ENCODE measurements at places on chromosomes 12 and 14.

GRCh38 chr12:53591301-53592206 lies 34.6 kb downstream of the ATF7 start:
- no peak for DNase-seq

DNA sequence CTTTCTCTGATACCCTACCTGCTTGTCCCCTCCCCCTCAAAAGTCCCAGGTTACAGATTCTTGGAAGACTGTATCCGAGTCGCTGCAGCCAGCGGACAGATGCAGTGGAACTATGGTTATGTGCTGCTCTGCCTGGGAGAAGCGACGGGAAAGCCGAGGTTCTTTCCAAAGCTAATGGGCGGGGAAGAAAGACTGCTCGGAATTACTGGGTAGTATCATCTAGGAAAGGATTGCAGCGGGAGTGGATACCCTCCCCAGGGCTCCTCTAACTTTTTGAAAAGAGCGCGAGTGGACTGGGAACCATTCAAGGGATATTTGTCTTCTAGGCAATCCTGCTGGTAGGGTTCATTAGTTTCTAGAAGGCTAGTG lies 1.4 kb downstream of the PTHLH start:
- DNase-seq, result no peak

GRCh38 chr14:85532374-85533022 lies 2.6 kb downstream of the FLRT2 start:
- DNase-seq, result no peak

DNA sequence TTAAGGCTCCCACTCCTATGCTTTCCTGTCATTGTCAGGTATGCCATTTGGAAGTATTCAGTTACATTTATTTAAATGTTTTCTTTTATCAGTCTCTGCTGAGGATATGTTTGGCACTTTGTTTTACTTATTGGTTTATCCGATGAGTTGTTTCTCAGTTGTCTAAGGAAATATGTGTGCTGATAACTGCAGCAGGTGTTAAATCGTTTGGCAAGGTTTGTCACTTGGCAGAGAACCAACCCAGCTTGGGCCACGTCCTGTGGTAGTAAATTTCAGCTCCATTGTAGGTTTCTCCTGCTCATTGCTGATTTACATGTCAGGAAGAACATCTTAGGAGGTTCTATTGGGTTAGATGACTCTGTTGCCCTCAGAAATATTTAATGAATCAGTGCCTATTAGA lies 22.0 kb upstream of the MGST1 start:
- peak; percentile 86 for DNase-seq

DNA sequence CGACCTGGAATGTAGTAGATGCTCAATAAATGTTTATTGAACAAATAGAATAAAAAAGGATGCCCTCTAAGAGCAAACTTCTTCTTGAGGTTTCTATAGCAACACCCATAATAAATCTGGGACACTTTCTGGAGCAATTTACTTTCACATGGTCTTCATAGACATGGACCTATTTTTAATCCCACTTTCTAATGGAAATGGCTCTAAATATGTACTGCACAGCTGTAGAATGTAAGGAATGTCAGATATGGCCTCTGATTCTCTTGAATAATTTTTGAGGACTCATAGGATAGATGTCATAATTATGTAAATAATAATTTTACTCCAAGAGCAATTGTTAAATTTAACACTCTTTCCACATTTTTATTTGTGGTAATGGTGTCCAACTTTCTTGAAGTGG lies 133.5 kb upstream of the DAAM1 start:
- DNase-seq, result no peak

DNA sequence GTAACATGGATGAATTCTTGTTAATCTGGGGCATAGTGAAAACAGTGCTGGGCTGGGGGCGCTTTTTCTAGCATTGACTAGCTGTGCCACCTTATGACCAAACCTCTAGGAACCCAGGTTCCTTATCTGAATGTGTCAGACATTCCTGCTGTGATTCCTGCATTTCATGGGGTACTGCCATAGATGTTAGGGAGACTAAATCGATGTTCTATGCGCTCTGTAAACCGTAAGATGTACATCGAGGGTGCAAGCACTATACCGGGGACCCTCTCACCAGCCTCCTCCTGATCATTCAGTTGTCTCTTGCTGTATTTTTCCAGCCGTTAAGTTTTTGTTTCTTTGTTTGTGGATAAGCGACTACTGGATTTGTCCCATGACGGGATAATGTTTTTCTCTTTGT lies 170.9 kb upstream of the PARP11 start:
- DNase-seq, result no peak

DNA sequence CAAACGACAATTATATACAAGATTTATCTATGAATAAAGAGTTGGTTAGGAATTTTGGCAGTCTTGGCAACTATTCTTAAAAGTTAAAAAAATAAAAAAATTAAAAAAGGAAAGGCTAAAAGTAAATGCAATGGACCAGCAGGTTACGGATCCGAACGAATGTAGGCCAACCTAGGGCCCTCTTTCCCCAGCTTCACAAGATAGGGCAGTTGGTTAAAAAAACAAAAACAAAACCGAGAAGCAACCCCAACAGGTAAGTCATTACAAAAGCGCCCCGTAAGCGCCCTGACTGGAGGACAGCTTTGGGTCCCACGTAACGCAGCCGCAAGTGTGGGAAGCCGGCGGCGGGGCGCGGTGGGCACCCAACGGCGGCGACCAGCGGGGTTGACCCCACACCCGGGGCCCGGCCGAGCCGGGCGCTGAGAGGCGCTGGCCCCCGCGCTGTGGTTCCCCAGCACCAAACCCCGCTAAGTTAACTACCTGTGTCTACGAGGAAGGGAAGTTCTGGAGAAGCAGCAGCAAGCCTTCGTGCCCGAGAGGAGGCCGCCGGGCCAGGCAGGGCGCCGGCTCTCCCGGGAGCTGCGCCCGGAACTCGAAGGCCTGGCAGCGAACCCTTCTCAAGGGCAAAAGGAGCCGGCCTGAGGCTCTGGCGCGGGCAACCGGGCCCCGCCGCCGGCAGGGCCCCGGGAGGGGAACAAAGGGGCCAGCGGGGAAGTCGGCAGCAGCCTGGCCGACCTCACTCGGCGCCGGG lies 882 bp downstream of the HECTD1 start:
- DNase-seq, result peak; percentile 23

DNA sequence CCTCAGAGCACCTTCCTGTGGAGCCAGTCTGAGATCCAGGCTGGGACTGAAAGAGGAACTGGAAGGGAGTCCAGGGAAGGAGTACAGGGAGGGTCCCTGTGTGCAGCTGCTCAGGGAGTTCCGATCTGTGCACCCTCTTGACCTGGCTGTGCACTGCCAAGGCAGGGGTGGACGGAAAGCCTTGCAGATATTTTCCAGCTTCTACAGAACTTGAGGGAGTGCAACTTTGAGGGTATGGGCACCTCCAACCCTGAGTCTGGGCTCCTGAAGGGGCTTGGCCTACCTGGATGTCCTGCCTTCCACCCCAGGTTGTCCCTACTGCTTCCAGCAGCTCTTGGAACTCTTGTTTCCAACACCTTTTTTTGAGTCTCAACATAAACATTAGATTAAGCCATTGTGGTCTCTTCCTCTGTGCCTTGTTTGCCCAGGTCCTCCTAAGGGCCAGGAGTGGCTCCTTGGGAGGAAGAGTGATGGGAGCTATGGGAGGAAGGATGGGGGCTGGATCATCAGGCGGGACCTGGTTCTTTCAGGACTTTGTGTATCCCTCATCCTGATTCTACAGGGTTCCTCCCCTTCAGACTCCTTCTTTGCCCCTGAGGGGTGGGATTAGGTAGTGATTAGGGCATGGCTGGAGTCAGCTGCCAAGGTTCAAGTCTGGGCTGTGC lies 3.5 kb downstream of the KRT7 start:
- no peak for DNase-seq

- DNase-seq, result peak; percentile 55
Measured at GRCh38 chr12:64733857-64734256, 25.3 kb downstream of the GNS start.

DNA sequence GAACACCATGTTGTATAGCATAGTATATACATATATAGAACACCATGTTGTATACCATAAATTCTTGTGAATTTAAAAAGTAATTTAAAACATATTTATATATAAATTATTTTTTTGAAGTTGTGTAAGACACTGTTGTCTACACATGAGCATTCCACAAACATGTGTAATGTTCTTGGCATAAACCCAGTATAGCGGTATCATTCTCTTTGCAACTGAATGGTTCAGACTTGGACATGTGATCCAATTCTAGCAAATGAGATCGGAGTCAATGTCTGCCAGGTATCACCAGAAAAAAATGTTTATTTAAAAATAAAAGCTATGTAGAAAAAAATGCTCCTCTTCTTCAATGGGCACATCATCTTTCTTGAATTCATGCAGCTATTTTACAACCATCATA lies 33.9 kb downstream of the CEP290 start:
- DNase-seq, result no peak

DNA sequence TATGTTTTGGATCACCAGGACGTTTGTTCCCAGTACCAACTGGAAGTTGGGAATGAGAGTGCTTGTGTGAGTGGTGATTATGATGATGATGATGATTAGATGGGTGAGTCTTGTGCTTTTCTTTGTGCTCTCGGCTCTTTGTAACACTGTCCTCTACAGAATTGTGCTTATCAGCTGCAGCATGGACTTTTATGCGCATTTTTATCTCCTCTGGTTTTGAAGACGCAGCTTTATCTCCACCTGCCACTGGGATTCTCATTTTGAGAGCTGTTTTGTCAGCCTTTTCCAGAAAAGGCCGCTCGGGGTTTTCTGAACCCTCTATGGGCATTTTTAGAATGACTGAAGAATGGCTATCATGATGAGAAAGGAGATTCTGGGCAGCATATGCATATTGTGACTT lies 11.5 kb upstream of the KANSL2 start:
- no peak for DNase-seq

GRCh38 chr12:24788886-24789285 lies 160.0 kb downstream of the BCAT1 start:
- no peak for DNase-seq

- DNase-seq, result no peak
Measured at GRCh38 chr14:90454041-90455000, 57.5 kb downstream of the CALM1 start.

GRCh38 chr14:95979339-95980042 lies 59.7 kb upstream of the C14orf132 start:
- DNase-seq, result no peak

DNA sequence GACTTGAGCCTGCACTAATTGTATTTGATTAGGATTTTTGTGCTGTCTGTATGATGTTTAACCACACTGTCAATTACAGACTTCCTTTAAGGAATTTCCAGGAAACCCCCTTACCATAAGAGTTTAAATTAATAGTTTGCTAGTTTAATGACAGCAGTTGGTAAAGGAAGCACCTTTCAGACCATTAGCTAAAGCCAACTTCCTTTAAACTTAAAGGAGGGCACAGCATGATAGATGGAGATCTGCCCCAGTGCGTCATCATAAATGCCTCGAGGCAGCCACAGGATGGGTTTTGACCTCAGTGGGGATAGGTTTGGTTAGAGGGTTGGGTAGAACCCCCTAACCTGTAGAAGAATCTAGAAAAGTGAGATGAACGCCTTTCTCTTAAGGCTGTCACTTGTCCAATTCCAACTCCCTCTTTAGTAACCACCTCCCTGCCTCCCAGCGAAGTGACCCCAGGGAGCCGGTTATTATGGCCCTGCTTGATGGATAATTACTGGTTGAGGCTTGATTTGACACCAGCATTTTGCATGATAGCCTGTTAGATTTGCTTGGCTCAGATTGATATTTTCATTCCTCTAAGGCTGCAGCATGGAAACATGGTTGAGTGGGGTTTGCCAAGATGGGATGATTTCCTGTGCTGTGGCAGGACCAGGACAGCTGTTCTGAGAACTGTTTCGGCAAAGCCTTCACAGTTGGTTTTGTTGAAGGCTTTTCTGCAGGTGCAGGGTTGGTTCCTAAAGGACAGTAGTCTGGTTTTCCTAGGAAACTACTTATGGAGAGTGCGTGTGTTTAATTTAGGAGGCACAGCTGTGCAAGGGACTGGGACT lies 62.7 kb downstream of the CHST11 start:
- DNase-seq, result no peak

GRCh38 chr14:51884086-51884927 lies 23.9 kb downstream of the GNG2 start:
- DNase-seq, result no peak

DNA sequence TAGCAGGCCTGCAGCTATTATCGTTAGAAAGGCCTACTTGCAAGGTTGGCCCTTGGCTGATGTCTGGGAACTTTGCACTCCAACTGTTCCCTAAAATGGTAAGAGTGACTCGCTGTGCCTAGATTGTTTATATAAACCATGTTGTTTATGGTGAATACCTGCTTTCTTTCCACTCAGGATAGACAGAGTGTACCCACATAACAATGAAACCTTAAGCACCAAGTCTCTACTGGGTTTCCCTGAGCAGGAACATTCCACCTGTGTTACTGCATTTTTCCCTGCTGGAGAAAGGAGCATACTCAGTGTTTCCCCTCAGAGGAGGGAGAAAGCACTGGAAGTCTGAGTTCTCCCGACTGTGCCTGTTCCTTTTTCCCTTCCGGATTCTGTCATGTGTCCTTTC lies 32.8 kb downstream of the ERP29 start:
- DNase-seq, result no peak

GRCh38 chr12:89883630-89884389 lies 175.2 kb upstream of the ATP2B1 start:
- peak; percentile 91 for DNase-seq

DNA sequence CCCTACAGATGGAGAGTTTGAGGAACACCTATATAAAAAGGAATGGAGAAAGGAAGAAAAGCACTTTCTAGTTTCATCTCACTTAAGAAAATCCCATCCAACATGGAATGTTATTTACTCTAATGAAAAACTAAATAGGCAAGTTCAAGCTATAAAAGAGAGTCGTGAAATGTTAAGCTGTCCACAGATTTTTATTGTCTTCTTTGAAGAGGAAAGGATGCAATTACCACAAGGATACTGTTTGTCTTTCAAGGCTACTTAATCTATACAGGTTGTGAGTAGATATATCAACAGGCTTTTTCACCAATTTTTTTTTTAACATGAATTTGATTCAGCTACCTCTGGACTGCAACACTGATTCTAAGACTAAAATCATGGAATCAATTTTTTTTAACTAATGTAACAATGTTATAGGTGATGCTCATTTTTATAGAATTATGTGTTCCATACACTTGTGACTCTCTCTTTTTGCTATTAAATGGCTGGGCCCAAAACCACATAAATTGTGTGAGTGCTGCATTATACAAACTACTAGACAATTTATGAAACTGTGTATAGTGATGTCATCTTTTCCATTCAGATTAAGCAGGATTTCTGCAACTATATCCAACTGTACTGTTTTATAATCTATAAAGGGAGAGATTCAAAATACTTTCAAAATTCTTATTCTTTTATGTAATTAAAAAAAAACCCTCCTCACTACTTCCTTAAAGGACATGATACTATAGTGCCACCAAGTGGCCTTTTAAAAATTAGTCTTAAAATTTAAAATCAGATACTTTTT lies 26.8 kb upstream of the BMAL2 start:
- peak; percentile 13 for DNase-seq
